Hepatocyte (in vitro differentiated cells): ENCODE measurements at places on chromosomes 2 and 18. TPM values are rescaled to one million over a fixed set of nuclear protein-coding genes. Genes with fewer than 3 reads are reported as not detected.

The SCTR gene
- 1.7 and 2.4 TPM in 2 replicates for total RNA-seq

The XDH gene
- total RNA-seq, result 4.0 and 6.7 TPM in 2 replicates

The CCDC102B gene
- total RNA-seq, result 3.7 and 5.4 TPM in 2 replicates

The UGT1A5 gene
- total RNA-seq, result not detected in 2 replicates

The POTEF gene
- 31.5 and 32.6 TPM in 2 replicates for total RNA-seq

The SPDYA gene
- 1.2 and 1.7 TPM in 2 replicates for total RNA-seq

The DES gene
- 103 and 114 TPM in 2 replicates for total RNA-seq

The EPHA4 gene
- 36.8 and 39.0 TPM in 2 replicates for total RNA-seq

The FAHD2B gene
- 9.3 and 15.2 TPM in 2 replicates for total RNA-seq

The KYNU gene
- 13.1 and 13.8 TPM in 2 replicates for total RNA-seq

The FLACC1 gene
- 0.80 and 1.2 TPM in 2 replicates for total RNA-seq

The ASAP2 gene
- total RNA-seq, result 17.1 and 21.3 TPM in 2 replicates

DNA sequence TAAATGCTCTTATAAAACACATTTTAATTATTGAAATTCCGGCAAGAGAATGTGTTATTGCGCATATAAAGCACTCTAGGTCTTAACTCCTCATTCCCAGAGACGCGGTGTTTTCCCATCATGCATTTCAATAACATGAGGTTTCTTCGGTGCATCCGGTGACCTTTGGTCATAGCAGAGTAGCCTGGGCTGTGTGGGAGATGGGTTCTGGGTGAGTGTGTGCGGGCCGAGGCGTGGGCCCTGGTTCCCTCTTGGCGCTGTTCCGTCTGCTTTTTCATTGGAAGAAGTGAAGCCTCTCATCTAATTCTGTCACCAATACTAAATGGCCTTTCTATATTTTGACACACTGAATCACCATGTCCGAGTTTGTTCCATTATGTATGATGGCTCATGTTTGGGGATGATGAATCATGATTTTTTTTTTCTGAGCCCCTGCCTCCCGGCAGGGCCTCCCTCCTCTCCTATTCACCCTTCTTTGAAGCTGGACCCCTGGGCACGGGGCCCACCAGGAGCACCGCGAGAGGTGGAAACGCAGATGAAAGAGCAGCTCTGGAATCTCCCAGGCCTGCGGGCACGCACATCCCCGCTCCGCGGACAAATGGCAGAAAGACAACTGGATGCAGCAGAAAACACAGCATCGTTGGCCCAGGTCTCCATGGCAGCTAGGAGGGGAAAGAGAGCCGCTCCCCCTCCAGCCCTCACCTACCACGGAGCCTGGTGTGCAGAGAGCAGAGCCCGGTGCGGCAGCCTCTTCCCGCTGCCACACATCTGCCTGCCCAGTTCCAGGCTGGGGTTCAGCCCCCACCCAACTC is 85.8 kb upstream of the HPCAL1 start:
- no peak overlapping the region for H3K27ac ChIP-seq
- no peaks in the 10 kb centered on the region for H3K4me1 ChIP-seq
- DNase-seq, result no peak
- H3K36me3 ChIP-seq, result no peaks in the 10 kb centered on the region
- no peak overlapping the region for H3K4me3 ChIP-seq

GRCh38 chr2:31384771-31385276 is 29.7 kb downstream of the XDH start:
- no peaks in the 10 kb centered on the region for H3K4me1 ChIP-seq
- peak overlapping the region; percentile 50 for H3K27ac ChIP-seq
- H3K36me3 ChIP-seq, result no peaks in the 10 kb centered on the region
- H3K4me3 ChIP-seq, result no peak overlapping the region

DNA sequence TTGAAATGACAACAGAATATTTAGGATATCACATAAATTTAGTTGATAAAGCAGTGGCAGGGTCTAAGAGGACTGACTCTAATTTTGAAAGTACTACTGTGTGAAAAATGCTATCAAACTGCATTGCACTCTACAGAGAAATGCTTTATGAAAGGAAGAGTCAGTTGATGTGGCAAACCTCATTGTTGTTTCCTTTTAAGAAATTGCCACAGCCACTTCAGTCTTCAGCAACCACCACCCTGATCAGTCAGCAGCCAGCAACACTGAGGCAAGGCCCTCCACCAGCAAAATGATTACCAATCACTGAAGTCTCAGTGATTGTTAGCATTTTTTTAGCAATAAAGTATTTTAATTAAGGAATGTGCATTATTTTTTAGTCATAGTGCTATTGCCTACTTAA is 488.7 kb upstream of the SLC39A10 start:
- DNase-seq, result no peak
- H3K27ac ChIP-seq, result no peak overlapping the region
- H3K4me3 ChIP-seq, result no peak overlapping the region
- no peaks in the 10 kb centered on the region for H3K4me1 ChIP-seq

GRCh38 chr2:120877409-120877808 is 141.7 kb downstream of the GLI2 start:
- H3K27ac ChIP-seq, result no peak overlapping the region
- no peak overlapping the region for H3K4me3 ChIP-seq
- peaks cover 5% of the 10 kb centered on the region for H3K4me1 ChIP-seq
- H3K36me3 ChIP-seq, result no peaks in the 10 kb centered on the region
- peaks cover 5% of the 10 kb centered on the region for H3K27me3 ChIP-seq
- no peak for DNase-seq

- no peak overlapping the region for H3K4me3 ChIP-seq
- peaks cover 13% of the 10 kb centered on the region for H3K4me1 ChIP-seq
- peak overlapping the region; percentile 68 for H3K27ac ChIP-seq
- no peaks in the 10 kb centered on the region for H3K27me3 ChIP-seq
- H3K36me3 ChIP-seq, result no peaks in the 10 kb centered on the region
Measured at GRCh38 chr2:223744580-223744979, 92.8 kb downstream of the AP1S3 start.

DNA sequence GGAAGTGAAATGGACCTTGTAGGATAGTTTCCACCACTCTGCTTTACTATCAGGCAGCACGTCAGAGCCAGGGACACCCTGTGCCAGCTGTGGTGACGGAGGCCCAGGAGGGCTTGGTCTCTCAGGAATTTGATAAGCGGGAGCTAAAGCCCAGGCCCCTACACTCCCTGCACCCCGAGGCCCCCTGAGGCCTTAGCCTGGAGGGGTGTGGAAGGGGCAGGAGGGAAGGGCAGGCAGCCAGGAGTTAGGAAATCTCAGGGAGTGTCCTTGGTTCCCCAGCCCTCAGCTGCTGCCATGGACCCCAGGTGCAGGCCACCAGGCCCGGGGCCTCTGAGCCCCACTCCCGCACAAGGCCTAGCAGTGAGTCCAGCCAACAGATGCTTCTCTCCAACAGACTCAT is 38.2 kb downstream of the PDIA6 start:
- H3K27ac ChIP-seq, result peak overlapping the region; percentile 84
- H3K4me1 ChIP-seq, result peaks cover 19% of the 10 kb centered on the region
- H3K27me3 ChIP-seq, result no peaks in the 10 kb centered on the region

DNA sequence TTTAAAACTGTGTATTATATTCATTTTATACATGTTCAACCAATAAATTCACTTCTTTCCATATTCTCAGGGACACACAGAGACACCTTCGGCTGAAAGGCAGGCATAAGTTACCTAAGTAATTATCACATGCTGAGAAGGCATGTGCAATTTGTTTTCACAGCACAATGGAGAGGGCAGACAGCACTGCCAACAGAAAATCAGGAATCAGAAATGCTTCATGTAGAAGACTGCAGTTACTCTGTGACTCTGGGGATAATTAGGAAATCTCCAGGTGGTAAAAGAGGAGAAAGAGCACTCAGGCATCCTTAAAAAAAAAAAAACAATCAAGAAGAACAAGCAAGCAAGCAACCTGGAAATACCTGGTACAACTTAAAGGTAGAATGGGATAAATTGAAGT is 49.3 kb downstream of the DSEL start:
- H3K27ac ChIP-seq, result no peak overlapping the region
- no peak overlapping the region for H3K4me3 ChIP-seq

DNA sequence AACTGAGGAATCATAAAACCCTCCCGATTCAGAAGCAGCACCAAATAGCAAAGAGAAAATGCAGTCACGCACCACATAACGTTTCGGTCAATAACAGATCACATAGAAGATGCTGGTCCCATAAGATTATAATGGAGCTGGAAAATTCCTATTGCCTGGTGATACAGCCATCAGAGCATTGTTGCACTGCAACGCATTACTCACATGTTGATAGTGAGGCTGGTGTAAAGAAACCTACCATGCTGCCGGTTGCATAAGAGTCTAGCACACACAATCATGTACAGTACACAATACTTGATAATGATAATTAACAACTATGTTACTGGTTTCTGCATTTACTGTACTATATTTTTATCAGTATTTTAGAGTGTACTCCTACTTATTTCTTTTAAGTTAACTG is 32.5 kb downstream of the RNF152 start:
- H3K4me1 ChIP-seq, result no peaks in the 10 kb centered on the region
- H3K27ac ChIP-seq, result no peak overlapping the region
- no peak overlapping the region for H3K4me3 ChIP-seq
- H3K36me3 ChIP-seq, result no peaks in the 10 kb centered on the region
- no peaks in the 10 kb centered on the region for H3K27me3 ChIP-seq

GRCh38 chr2:44549099-44549471 is 187.3 kb downstream of the CAMKMT start:
- no peak for DNase-seq
- no peaks in the 10 kb centered on the region for H3K27me3 ChIP-seq
- no peak overlapping the region for H3K4me3 ChIP-seq
- no peak overlapping the region for H3K27ac ChIP-seq
- H3K36me3 ChIP-seq, result no peaks in the 10 kb centered on the region

- no peaks in the 10 kb centered on the region for H3K27me3 ChIP-seq
- H3K4me1 ChIP-seq, result peaks cover 13% of the 10 kb centered on the region
- H3K36me3 ChIP-seq, result no peaks in the 10 kb centered on the region
- DNase-seq, result peak; percentile 57
- peak overlapping the region; percentile 87 for H3K27ac ChIP-seq
- H3K4me3 ChIP-seq, result peak overlapping the region; percentile 90
Measured at GRCh38 chr2:85133751-85134254, 611 bp downstream of the TCF7L1 start.

GRCh38 chr18:77376043-77376732 is 126.5 kb downstream of the GALR1 start:
- no peaks in the 10 kb centered on the region for H3K27me3 ChIP-seq
- DNase-seq, result no peak
- no peaks in the 10 kb centered on the region for H3K36me3 ChIP-seq
- H3K4me1 ChIP-seq, result no peaks in the 10 kb centered on the region
- no peak overlapping the region for H3K27ac ChIP-seq

GRCh38 chr2:30226144-30227032 is 4.9 kb upstream of the LBH start:
- H3K27ac ChIP-seq, result peak overlapping the region; percentile 91
- H3K36me3 ChIP-seq, result no peaks in the 10 kb centered on the region
- no peak for DNase-seq
- no peak overlapping the region for H3K4me3 ChIP-seq

DNA sequence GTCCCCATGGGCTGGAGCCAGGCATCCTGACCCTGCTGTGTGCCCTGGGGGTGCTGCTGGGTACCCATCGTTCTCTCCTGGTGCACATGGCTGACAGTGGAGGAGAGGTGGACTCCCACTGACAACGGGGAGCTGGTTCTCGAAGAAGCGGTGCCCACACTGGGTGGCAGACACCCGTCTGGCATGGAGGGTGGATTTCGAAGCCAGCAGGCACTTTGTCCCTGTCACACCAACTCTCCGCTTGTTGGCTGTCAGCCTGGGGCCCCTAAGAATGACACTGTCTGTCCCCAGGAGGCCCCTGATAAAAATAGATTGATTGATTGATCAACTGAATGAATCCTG is 55.4 kb downstream of the RTP5 start:
- no peak for DNase-seq
- H3K27ac ChIP-seq, result no peak overlapping the region
- H3K36me3 ChIP-seq, result no peaks in the 10 kb centered on the region
- no peak overlapping the region for H3K4me3 ChIP-seq
- no peaks in the 10 kb centered on the region for H3K4me1 ChIP-seq

GRCh38 chr2:229870903-229871656 is 50.7 kb downstream of the TRIP12 start:
- H3K36me3 ChIP-seq, result no peaks in the 10 kb centered on the region
- H3K27me3 ChIP-seq, result no peaks in the 10 kb centered on the region

GRCh38 chr2:10717628-10718027 is 3.8 kb upstream of the ATP6V1C2 start:
- H3K27me3 ChIP-seq, result peaks cover 64% of the 10 kb centered on the region
- H3K4me1 ChIP-seq, result peaks cover 9% of the 10 kb centered on the region
- H3K27ac ChIP-seq, result no peak overlapping the region
- no peak overlapping the region for H3K4me3 ChIP-seq
- DNase-seq, result no peak

DNA sequence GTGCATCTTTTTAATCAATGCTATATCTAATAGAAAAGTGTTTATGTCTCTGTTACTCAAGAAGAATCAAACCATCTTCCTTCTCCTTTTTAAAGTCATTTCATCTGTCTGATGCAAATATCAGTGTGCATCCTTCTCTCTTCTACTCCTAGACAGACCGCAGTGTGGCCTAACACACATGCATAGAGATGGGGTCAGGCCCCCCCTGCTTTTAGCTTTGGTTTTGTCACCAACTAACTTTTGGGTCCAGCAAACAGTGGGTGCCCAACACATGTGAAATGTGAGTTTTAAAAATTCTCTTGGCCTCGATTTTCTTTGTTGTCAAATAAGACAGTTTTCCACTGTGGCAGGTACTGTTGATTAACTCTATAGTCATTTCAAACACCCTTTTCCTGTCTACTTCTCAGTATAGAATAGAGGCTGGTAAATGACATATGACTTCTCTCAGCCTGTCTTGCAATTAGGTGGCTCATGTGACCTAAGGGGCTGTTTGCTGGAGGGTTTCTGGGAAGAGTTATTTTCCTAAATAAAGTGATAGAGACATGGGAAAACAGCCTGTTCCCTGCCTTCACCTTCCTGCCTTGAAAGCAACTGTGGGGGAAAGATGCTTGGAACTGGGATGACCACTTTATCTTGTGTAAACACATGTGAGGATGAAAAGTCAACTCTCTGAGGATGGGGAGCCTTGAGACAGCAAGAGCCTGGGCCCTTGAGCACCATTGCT is 65.7 kb upstream of the DARS1 start:
- no peak overlapping the region for H3K4me3 ChIP-seq
- H3K36me3 ChIP-seq, result no peaks in the 10 kb centered on the region
- H3K27ac ChIP-seq, result no peak overlapping the region
- no peaks in the 10 kb centered on the region for H3K27me3 ChIP-seq

DNA sequence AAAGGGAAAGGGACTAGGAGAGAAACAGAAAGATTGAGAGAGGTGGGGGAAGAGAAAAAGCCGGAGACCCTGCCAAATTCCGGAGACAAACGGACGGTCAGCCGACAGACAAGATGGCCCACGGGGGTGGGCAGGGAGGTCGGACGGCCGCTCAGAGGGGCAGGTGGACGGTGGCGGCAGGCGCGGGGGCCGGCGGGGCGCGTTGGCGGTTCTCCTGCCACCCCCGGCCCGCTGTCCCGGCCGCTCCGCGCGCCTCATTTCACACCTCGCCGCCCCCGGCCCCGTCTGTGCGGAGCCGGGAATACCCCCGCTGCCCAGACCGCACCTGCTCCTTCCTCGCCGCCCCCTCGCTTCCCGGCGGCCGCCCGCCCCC is 935 bp downstream of the SLC30A3 start:
- DNase-seq, result no peak
- H3K4me3 ChIP-seq, result no peak overlapping the region
- no peak overlapping the region for H3K27ac ChIP-seq
- peaks cover 31% of the 10 kb centered on the region for H3K4me1 ChIP-seq
